ENCODE measurements at places on chromosomes 16 and 17.
A peak's percentile ranks its signal among the peaks of the same experiment; 100 is the strongest.

GRCh38 chr17:42321555-42321954, 33.3 kb downstream of the STAT5A start:
- DNase-seq: no peak

- DNase-seq: no peak
Measured at GRCh38 chr17:75638893-75639292, 5.7 kb downstream of the SMIM5 start.

DNA sequence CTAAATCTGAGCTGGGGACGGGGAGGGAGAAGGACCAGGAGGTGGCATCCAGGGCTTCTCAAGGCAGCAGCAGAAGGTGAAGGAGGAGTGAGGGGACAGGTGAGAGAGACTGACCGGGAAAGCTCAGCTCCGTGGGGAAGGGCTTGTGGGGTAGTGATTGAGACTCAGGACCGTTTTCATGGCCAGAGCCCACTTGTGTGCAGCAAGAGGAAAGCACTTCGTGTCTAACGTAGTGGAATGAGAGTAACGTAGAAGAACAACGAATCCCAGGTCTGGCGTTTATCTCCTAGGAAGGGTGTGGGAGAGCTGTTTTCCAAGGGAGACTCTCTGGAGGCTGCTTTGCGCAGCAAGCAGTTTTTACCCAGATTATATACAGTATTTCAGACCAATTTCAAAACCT, 1.3 kb upstream of the CDH3 start:
- DNase-seq: no peak

- DNase-seq: peak; percentile 90
Measured at GRCh38 chr17:74957935-74958740, 14.4 kb downstream of the HID1 start.

Measured in activated CD8-positive, alpha-beta T cell treated with anti-CD3 and anti-CD28 coated beads for 36 hours (primary cell).